ENCODE measurements at places on chromosomes 16 and 17.

GRCh38 chr16:1961651-1962067, 2.3 kb downstream of the NDUFB10 start:
- no peaks in the 10 kb centered on the region for H3K27me3 ChIP-seq
- no peaks in the 10 kb centered on the region for H3K36me3 ChIP-seq
- no peak for DNase-seq
- no peak overlapping the region for H3K27ac ChIP-seq
- peaks cover 24% of the 10 kb centered on the region for H3K4me1 ChIP-seq

- H3K27ac ChIP-seq: no peak overlapping the region
- H3K4me1 ChIP-seq: no peaks in the 10 kb centered on the region
- no peaks in the 10 kb centered on the region for H3K27me3 ChIP-seq
- no peaks in the 10 kb centered on the region for H3K36me3 ChIP-seq
- DNase-seq: no peak
Measured at GRCh38 chr17:52047086-52047485, 111.4 kb downstream of the CA10 start.

DNA sequence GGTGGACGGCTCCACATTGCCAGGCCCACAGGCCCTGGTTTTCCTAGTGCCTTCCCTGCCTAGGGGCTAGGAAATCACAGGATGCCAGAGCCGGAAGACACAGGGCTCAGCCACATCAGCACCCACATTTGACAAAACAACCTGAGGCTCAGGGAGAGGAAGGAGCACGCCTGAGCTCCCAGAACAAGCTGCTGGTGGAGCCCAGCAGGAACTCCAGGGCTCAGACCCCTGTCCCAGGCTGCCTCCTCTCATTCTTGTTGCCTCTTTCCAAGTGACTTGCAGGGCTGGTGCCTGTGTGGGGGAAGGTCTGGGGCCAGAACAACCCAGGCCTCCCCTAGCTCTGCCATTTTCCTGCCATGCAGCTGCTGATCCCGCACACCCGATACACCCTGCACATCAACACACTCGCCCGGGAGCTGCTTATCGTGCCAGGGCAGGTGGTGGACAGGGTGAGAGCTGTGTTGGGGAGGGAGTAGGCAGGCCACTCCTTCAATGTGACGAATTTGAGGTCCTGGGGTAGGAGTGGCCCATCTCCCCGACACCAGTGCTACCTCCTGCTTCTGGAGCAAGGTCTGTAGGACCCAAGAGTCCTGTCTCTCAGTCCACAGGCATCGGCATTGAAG, 7.6 kb downstream of the ALOX15B start:
- H3K27me3 ChIP-seq: no peaks in the 10 kb centered on the region
- H3K27ac ChIP-seq: no peak overlapping the region
- H3K4me3 ChIP-seq: no peak overlapping the region
- DNase-seq: no peak

DNA sequence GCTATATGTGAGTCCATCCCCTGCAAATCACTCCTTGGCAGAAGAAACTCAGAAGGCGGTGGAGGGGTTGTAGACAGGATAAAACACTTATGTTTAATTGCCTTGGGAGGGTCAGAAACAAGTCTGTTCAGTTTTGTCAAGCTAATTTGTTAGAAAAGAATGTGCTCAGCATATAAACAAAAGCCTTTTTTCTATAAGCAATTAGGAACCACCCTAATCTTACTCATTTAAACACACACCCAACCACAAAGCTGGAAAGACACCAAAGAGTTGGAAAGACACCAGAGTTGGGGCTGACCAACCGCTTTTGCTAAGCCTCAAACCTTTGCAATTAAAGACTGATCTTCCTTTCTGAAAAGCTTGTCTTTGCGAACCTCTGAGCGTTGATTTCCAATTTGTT, 439.2 kb upstream of the ERCC4 start:
- no peak overlapping the region for H3K27ac ChIP-seq
- no peaks in the 10 kb centered on the region for H3K27me3 ChIP-seq
- no peak overlapping the region for H3K4me3 ChIP-seq
- H3K4me1 ChIP-seq: no peaks in the 10 kb centered on the region

DNA sequence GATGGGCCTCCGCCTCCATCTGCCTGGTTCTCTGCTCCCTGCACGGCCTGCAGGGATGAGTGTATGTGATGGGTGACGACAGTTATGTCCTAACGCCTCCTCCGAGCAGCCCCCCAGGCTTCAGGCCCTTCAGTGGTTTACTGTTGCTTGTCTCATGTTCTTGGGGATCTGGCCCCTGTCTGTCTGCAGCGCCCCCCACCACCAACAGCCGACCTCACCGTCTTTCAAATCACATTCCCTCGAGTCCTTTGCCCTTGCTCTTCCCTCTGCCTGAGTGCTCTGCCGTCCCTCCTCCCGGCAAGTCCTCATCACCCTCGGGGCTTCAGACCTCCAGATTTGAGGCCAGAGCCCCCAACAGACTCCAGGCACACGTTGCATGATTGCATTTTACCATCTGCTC, 18.2 kb downstream of the METTL22 start:
- H3K4me3 ChIP-seq: no peak overlapping the region
- H3K27ac ChIP-seq: no peak overlapping the region
- no peaks in the 10 kb centered on the region for H3K4me1 ChIP-seq
- no peaks in the 10 kb centered on the region for H3K36me3 ChIP-seq
- H3K27me3 ChIP-seq: no peaks in the 10 kb centered on the region
- DNase-seq: no peak
